ENCODE measurements at places on chromosomes 16 and 17. TPM values are rescaled to one million over a fixed set of nuclear protein-coding genes. Genes with fewer than 3 reads are reported as not detected.

DNA sequence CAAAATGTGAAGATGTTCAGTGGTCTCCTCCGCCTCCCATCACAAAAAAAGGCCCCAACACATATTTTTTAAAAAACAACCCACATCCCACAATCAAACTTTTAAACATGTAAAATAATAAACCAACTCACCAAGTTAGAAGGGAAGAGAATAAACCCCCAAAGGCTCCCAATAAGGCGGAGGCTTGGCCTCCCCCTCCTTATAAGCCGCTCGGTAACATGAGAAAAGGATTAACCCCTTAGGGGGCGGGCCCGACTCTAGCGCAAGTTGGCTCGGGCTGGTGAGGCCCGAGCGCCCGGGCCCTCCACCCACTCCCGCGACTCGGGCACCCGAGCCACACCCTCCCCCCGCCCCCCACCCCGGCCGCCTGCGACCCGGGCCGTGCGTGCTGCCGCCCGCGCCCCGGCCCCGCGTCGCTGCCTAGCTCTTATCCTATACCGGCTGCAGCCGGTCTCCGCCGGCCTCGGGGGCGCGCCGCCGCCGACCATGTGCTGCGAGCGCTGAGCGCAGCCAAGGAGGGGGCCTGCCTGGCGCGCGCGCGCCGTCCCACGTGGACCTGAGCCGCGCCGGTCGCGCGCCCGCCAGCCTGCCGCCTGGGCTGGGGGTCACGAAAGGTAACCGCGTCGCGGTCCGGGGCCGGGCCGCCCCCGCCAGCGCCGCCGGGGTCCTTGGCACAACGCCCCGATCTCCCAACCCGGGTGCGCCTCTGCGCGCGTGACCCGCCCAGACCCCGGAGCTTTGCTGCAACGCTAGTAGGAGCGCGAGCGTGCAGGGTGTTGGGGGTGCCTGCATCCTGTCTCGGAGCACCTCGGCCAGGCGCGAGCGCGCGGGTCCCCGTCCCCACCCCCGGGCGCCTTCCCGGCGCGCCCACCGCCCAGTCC is at the start of the genes ARSG and SLC16A6:
Gene ARSG, plus strand, starts transcription at position 541 of the 881 bp plus-strand sequence. CDS start 15,999 bp downstream, outside the sequence.
Gene SLC16A6, minus strand, starts transcription at position 173 of the 881 bp plus-strand sequence. CDS start 12,807 bp downstream, outside the sequence.
- peak; percentile 77 for DNase-seq

DNA sequence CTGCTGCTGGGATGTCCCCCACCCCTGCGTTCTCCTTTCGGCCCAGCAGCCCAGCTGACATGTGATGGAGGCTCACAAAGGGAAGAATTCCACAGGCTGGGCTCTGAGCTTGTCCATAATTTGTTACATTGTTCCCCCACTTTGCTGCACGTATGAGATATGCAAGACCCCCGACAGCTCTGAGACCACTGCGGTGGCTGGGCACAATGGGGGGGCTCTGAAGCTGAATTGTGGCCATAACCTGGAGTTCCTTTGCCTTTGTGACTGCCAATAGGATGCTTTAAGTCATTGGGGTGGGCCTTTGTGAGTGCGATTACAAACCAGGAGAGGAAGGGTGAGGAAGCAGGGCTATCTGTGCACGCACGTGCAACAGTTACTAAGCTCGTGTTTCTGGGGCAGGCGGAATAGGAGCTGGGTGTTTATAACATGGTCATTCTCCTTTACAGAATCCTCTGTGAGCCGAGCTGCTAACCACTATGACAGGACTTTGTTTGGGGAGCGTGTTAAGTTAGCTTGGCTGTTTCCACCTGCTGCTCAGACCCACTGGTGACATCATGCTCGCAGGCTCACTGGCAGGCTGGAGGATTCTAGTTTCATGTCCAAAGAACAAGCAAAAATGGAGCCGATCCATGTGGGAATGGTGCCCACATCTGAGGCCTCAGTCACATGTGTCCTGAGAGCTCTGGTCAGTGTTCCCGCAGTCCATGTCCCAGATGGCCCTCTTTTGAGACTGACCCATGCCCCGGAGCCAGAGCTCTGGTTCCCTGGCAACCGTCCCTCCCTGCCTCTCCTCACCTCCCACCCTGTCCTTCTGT is 208.3 kb upstream of the SALL1 start:
- DNase-seq = no peak

DNA sequence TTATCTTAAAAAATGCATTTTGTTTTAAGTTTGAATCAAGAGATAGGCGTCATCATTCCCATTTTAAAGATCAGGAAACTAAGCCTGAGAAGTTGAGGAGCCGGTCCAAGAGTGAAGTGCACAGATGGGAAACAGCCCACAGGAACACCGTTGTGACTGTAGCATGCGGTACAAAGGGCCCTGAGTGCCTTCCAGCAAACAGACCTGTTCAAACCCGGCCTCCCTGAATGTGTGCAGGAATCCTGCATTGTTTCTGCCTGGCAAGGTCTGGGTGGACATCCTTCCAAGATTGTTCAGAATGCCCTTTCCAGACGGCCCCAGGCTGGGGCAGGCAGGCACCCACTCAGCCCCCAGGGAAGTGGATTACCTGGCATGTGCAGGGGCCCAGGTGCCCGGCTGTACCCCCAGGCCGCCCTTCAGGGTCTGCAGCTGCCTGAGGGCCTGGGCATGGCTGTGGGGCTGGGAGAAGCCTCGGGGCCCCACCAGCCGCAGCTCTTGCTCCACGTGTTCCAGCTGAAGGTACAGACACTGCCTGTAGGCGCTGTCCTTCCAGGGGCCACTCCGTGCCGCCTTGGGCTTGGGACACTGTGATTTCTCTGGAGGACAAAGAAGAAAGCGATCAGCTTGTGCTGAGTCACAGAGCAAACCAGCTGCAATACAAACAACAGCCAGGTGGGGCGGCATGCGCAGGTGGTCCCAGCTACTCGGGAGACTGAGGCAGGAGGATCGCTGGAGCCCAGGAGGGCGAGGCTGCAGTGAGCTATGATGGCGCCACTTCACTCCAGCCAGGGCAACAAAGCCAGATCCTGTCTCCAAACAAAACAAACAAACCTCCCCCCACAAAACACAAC is 45.0 kb upstream of the GCSH start:
- no peak for DNase-seq

DNA sequence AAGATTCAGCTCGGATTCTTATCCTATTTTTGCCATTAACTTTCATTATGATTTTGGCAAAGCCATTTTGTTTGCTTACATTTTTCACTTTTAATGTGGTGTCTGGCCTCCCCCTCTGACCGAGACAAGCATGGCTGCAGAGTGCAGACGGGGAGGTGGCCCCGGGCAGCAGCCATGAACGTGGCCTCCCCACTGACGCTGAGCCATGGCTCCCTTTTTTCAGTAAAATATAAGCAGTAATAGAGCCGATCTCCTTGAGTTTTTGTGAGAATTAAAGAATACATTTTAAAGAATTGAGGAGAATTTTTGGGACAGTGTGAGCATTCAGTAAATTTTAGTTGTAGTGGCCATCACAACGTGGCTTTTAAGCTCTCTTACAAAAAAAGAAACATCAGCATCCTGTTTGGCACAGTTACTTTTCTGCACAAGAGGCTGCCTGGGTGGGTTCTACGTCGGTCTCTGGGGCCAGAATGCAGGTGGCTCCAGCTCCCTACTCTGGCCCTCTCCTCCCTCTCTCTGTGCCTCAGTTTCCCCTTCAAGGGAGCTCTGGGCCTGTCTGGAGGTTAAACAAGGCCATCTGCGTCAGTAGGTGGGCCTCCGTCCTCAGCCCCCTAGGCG is 68.8 kb upstream of the ZNF750 start:
- no peak for DNase-seq

- DNase-seq = no peak
Measured at GRCh38 chr16:30755955-30756780, 5.7 kb downstream of the CFAP119 start.

DNA sequence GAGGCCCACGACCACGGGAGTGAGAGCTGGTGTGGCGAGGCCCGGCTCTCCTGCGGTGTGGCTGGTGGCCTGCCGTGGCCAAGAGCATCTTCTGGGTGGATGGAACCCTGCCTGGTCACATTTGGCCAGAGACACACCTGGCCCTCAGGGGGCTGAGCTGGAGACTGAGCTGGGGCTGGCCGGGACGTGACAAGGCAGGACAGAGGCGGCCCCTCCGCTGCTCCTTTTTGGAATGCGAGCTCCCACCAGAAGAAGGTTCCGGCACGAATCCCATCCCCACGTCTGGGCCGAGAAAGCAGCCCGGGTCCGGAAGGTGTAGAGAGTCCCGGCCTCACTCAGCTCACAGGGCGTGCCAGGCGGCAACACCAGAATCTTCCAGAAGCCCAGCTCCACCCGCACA is 26.0 kb upstream of the CHMP6 start:
- DNase-seq = no peak

GRCh38 chr17:11182430-11182829 is 58.6 kb upstream of the SHISA6 start:
- no peak for DNase-seq

DNA sequence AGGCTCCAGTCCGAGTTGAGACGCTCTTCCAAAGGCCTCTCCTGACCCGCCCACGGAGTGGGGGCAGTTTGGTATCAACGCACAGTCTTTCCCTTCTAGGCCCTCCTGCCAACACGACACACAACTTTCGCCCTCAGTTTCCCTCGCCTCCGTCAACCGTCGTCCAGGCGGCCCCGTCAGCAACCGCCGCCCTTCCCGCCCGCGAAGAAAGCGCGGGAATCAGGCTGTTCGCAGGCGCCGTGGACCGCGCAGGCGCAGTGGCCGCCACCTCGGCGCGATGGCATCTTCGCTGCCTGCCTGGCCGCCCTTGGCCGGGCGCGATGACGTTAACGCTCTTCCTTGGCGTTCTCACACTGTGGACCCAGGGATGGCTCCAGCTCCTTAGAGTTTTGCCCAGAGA is at the start of gene SPATA22:
Gene SPATA22, minus strand, starts transcription at position 221 of the 400 bp plus-strand sequence. CDS start 2,494 bp downstream, outside the sequence.
- DNase-seq = no peak

DNA sequence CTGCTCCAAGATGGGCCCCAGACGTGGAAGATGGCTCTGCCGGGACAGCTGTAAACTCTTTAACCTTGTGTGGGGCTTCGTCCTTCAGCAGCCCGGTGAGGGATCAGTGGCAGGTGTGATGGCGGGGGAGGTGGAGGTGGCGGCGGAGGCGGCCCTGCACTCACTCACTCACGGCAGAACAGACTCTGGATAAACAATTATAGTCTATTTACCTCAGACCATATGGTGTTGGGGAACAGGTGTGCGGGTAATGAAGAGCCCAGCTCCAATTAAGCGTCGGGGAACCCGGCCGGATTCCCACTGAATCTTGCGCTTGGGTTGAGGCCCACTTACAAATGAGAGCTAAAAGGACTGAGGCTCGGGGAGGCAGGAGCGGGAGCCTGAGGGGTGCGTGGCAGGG is 104.3 kb upstream of the SDK2 start:
- DNase-seq = no peak

- no peak for DNase-seq
Measured at GRCh38 chr16:3915426-3916260, 35.1 kb upstream of the CREBBP start.

GRCh38 chr17:16384557-16384956 is 3.7 kb downstream of the UBB start:
- no peak for DNase-seq

GRCh38 chr17:40542558-40543411 is 22.5 kb downstream of the CCR7 start:
- no peak for DNase-seq

DNA sequence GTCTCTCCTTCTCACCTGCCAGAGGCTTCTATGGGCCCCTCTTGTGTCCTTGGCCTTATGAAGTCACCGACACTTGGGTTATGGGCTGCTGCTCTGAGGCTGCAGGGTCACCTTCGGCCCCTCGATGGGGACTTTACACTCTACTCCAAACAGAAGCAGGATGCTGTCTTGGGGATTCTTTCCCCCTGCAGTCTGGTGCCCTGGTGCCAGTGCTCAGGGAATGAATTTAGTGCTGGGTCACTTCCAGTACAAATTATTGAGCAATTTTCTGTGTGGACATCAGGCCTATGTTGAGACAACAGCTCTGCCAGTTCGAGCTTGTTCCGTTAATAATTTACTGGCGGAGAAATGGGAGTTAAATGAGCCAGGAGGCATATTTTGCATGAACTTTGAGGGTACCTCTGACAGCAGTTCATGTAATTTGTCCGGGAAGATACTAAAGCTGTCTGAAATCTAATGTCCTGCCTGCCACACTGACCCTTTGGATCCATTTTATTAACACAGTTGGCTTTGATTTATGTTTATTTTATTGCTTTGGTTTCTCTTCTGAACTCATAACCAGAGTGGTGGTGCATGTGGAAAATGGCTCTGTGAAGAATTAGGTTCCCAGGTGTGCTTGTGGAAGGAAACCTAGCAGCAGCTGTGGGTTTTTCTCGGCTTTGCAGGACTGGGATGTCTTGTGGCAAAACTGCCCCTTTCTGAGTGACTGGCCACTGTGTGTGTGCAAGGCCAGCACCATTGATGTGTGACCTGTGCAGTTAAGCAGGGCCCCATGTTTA is 34.1 kb upstream of the DHX8 start:
- DNase-seq = no peak

GRCh38 chr17:40111221-40112128 is 10.3 kb upstream of the MSL1 start:
- peak; percentile 95 for DNase-seq

- DNase-seq = peak; percentile 93
Measured at GRCh38 chr17:82019690-82020571, 2.7 kb downstream of the CENPX start.

GRCh38 chr16:81427219-81427618 is 17.4 kb upstream of the CMIP start:
- no peak for DNase-seq

- peak; percentile 79 for DNase-seq
Measured at GRCh38 chr16:9092978-9093344, 1.5 kb downstream of the HAPSTR1 start.

DNA sequence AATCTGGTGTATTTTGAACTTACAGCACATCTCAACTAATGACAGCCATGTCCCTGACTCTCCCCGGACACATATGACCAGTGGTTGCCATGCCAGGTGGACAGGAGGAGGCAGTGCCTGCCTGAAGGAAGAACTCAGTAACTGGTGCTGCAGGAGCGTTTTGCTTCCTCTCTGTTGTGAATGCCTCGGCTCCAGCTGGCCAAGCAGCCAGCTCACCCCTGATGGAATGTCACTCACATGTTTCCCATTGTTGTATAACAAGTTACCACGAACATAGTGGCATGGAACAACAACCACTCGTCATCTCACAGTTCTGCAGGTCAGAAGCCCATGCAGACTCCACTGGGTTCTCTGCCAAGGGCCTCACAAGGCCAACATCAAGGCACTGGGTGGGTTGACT is 20.1 kb upstream of the IRF8 start:
- DNase-seq = no peak

Gene TSNAXIP1
- total RNA-seq = 4.4 TPM

Gene HOXB7
- total RNA-seq = 2.4 TPM

Gene KRTAP4-9
- not detected for total RNA-seq

Gene TLK2
- total RNA-seq = 32.2 TPM

Gene OR1E1
- not detected for total RNA-seq

Gene KRT39
- not detected for total RNA-seq

Gene KRTAP4-6
- not detected for total RNA-seq

Gene CA4
- total RNA-seq = 10.6 TPM

Gene HBZ
- not detected for total RNA-seq

Gene ATP1B2
- total RNA-seq = 0.68 TPM

Gene CCL11
- 0.32 TPM for total RNA-seq

Gene RHBDF1
- total RNA-seq = 33.4 TPM
